Cardiac muscle cell (in vitro differentiated cells and primary cell): ENCODE measurements at places on chromosomes 7 and 10. TPM values are rescaled to one million over a fixed set of nuclear protein-coding genes. Genes with fewer than 3 reads are reported as not detected.

Gene FBXO24
- total RNA-seq = 0.78 and 1.9 TPM in 2 replicates

DNA sequence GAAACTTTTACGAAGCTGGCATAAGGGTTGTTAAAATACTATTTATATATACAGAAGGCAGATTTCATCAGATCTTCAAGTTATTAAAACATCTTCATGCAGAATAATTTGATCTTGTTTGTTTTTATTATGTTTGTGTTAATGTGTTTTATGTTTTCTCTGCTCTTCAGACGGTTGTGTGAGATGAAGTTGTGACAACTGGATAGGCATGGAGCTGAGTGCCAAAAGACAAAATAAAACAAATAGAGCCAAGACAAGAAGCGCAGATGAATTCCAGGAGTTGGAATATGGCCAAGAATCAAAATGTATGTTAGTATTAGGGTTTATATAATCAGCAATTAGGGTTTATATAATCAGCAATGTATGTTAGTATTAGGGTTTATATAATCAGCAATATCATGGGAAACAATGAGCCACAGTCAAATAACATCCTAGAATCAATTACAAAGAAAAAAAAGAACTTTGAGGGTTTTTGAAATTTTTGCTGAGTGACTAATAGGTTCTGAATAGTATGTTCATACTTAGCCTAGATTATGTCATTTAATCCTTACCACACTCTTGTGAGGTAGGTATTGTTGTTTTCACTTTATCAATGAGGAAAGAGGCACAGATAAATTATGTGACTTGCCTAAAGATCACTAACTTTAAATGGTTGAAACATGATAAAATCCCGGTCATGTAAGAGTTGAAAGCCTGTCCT is 488.0 kb upstream of the STEAP1 start:
- H3K27me3 ChIP-seq = no peaks in the 10 kb centered on the region
- no peaks in the 10 kb centered on the region for H3K36me3 ChIP-seq
- H3K4me1 ChIP-seq = no peaks in the 10 kb centered on the region
- no peak overlapping the region for H3K4me3 ChIP-seq

DNA sequence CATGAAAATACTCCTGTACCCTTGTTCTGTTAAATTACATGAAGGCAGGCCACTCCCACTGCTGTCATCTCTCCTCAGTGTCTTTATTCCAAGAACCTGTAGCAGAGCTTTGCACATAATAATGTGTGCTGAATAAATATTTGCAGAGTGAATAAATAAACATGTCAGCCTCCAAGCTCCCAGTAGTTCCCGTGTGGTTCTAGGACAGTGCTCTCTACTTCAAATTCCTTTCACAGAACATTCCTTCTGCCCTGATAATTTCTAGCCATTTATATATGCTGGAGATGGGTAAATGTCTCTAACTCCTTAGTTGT is 20.3 kb upstream of the HYAL4 start:
- H3K36me3 ChIP-seq = no peaks in the 10 kb centered on the region
- no peak for DNase-seq
- no peaks in the 10 kb centered on the region for H3K27me3 ChIP-seq
- H3K4me3 ChIP-seq = no peak overlapping the region

DNA sequence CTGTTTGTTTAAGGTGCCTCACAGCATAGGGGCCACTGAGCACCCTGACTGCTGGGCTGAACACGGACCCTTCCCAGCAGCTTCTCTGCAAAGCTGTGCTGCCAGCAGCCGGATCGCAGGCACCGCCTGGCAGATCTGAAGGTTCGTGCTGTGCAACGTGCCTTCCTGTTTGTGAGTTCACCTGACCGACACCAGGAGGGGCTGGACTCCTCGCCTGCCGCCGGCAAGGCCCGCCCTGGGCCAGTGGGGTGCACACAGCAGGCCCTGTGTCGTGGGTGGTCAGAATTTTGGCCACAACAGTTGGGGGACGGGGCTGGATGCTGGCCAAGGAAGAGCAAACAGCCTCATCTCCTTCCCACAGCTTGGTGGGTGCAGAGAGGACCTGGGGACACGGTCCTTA is 12.6 kb downstream of the CYP2W1 start:
- H3K36me3 ChIP-seq = peaks cover 4% of the 10 kb centered on the region
- no peak overlapping the region for H3K4me3 ChIP-seq
- peaks cover 9% of the 10 kb centered on the region for H3K4me1 ChIP-seq
- no peak overlapping the region for H3K27ac ChIP-seq
- no peaks in the 10 kb centered on the region for H3K27me3 ChIP-seq
